ENCODE measurements at places on chromosomes 7 and 10.
A peak's percentile ranks its signal among the peaks of the same experiment; 100 is the strongest.

DNA sequence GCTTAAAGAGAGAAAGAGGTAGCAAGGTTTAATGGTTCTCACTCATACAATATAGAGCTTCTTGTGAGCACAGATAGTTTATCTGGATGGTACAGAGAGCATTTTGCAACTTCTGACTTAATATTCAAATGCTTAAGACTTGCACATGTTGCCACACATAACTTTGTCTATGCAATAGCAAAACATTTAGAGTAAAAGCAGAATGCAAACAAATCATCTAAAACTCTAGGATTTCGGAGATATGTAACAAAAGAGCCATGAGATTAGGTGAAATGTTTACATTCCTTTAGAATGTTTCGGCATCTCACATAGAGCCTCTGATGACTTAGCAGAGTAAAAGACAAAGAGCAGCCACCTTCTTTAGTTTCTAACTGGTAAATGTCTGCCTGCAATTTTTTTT, 717.1 kb upstream of the LRRN3 start:
- DNase-seq: no peak

- DNase-seq: no peak
These were observed 126.6 kb upstream of the GNAI1 start for GRCh38 chr7:80008039-80008438.

DNA sequence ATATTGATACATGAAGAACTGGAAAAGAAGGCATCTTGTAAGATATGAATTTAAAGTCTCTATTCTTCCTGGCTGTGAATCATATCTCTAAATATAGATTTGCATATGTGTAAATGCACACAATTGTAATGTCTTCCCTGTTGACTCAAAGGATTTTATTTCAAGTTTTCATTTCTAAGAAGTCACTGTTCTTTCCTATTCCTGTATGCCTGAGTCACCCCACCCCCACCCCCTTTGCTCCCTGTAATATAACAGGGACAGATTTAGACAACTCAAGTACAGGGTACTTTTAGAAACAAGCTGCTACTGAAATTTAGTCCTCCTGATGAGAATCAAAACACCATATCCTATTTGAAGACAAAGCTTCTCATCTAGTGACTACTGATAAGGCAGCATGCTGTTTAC, 43.0 kb upstream of the HECTD2 start:
- DNase-seq: no peak

DNA sequence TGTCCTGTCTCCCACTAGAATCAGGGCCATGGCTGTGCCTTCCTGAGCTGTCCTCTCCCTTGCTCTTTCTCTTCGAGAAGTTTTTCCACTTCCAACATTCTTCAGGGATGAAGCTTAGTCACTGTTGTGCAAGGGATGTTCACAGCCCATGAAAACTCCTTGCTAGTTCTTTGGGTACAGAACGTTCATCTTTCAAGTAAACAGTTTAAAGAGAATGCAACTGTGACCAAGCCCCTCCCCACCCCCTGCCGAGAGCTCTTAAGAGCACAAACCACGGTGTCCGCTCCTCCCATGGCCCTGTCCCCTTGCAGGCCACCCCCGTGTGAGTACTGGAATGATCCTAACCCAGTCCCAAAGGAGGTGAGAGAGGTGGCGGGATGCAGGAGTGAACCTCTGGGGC, 161.1 kb upstream of the RHEB start:
- no peak for DNase-seq

DNA sequence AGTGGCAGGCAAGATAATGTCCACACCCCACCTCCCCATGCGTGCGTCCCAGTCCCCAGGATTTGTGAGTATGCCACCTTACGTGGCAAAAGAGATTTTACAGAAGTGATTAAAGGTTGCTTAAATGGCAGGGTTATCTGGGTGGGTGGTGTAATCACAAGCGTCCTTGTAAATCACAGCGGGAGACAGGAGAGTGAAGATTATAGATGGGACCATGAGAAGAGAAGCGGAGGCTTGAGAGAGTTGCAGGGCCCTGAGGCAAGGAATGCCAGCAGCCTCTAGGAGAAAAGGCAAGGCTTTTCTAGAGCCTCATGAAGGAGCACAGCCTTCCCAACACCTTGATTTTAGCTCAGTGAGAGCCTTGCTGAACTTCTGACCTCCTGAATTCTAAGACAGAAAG, 10.2 kb downstream of the ZRANB1 start:
- no peak for DNase-seq

- no peak for DNase-seq
These were observed 548.8 kb upstream of the KCND2 start for GRCh38 chr7:119724041-119724792.

DNA sequence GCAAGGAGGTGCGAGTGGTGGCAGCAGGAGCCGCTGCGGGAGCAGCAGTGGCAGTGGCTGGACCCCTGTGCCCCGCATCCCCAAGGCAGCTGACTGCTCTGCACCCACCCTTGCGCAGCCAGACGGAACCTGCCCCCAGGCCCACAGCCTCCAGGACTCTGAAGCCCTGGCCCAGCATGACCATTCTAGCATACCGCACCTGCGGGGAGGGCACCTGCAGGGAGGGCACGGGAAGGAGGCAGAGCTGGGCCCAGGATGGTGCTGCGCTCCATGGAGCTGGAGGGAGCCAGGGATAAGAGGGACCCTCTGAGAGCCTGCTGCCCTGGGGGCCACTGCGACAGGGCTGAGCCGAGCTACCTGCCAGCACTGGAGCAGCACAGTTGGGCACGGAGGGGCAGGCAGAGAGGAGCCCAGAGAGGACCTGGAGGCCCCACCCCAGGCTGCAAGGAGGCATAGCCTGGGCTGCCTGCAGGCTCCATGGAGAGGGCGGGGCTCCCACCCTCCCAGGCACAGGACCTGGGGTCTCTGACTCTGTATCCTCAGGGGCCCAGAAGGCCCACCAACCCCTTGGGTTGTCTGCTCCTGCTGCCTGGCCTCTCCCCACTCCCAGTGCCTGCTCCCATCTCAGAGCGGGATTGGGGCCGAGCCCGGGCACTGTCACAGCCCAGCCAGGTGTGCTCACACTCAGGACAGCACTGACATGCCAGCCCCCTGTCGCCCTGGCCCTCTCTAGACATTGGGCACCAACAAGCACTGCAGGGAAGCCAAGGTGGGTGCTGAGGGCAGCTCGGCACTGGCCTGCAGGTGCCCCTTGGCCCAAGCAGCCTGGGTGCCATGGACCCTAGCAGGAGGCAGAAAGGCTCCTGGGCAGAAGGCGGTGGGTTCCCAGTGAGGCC, 87.6 kb downstream of the HTR7 start:
- no peak for DNase-seq

DNA sequence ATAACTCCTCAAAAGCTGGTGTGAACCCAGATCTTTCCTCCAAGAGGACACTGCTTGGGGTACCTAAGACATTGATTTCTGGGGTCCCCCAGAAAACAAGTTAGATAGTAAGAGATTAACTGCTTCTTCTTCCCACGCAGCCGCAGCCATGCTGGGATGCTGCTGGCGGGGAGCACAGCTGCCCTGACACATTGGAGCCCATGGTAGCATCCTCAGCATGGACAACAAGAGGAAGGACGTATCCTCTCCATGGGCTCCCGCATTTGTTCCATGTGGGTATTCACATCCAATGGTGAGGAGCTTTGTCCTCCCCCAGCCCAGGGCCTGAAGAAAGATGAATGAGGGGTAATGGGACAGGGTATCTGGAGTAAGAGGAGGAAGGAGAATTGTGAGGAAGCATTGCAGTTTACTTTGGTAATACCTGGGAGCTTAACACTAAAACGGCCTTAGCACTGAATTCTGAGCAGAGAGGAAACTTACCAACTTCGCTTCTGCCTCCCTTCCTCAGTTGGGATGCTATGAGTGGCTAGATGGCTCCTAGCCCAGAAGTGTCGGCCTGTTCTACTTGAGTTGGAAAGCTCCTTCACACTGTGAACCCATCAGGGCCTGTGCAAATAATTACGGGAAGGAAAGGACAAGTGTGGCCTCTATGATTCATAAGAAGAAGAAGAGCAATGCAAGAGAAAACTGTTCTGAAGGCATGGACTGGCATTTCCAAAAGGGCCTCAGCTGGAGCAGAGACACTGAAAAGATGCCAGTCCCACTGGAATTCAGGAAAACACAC, 43.9 kb downstream of the C10orf120 start:
- no peak for DNase-seq

GRCh38 chr7:102916426-102916825, 3.6 kb downstream of the LRRC17 start:
- no peak for DNase-seq

DNA sequence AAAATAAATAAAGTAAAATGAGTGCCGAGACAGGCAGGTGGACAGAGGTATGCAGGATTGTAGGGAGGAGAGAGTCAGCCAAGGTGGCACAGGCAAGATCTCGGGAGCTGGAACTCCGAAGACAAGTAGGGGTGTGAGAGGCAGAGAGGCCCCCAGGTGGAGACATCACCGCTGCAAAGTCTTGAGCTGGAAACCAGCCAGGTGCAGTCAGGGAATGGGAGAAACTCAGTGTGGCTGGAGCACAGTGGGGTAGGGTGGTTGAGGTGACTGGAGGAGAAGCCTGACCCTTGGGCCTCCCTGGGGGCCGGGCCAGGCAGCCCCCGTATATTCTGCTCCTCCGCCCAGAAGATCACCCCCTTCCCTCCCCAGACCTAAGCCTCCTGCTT, 4.2 kb downstream of the EPHB4 start:
- no peak for DNase-seq

- DNase-seq: no peak
These were observed 143.3 kb downstream of the KMT2E start for GRCh38 chr7:105157278-105157677.

- no peak for DNase-seq
These were observed 128.1 kb downstream of the ZNF438 start for GRCh38 chr10:30903397-30904138.

DNA sequence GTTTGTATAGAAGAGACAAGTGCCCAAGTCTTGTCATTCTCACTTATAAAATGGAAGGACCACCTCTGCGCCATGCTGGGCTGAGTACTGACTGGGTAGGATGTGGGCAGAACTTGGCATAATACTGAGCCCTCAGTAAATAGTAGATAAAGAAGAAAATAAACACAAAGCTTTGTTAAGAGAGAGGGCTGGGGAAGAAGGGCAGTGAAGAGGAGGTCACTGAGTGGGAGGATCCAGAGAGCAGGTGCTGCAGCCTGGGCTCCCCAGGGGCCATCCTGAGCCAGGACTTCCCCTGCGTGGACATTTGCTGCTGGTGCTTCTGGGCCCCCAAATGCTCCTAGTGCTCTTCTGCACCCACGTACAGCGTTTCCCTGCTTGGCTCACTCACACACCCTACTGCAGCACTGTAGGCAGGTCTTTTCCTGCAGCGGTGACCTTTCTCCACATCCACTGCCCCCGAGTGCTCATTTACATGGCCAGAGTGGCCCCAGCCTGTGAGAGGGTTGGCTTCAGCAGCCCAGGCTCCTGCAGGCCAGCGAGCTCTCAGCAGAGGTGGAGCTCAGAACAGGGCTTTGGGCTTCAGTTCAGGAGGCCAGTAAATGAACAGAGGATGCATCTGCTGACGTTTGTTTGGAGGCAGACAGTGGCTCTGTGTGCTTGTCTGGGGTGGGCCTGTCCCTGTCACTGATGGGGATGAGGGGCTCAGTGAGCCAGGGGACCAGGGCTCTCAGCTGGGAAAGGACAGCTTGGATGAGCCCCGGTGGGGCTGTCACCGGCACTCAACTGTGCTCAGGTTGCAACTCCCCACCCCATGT, 164.6 kb downstream of the ADARB2 start:
- no peak for DNase-seq

- DNase-seq: peak; percentile 36
These were observed 58.5 kb downstream of the ABCB4 start for GRCh38 chr7:87416682-87417587.

DNA sequence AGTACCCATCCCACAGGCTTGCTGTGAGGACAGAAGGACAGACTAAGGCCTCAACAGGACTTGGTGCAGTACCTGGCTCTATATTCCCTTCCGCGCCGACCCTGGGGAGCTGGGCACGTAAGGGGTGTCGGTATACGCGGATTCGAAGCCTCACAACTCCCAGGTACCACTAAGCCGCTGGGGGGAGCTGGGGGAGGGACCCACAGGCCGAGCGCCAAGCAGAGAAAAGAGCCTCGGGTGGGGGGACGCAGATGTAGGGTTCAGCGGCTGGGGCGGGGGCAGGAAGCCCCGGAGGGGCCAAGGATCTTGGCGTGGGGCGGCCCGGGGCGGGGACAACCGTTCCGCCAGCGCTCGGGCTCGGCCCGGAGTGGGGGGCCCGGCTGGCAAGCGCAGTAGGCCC, 126.4 kb upstream of the ZNF746 start:
- peak; percentile 44 for DNase-seq

GRCh38 chr7:42479816-42480633, 243.0 kb upstream of the GLI3 start:
- no peak for DNase-seq

GRCh38 chr7:157622000-157622399, 285.2 kb downstream of the DNAJB6 start:
- no peak for DNase-seq

GRCh38 chr7:130932088-130932487, 198.1 kb upstream of the KLF14 start:
- no peak for DNase-seq

GRCh38 chr10:122113945-122114747, 125.2 kb downstream of the TACC2 start:
- DNase-seq: no peak

DNA sequence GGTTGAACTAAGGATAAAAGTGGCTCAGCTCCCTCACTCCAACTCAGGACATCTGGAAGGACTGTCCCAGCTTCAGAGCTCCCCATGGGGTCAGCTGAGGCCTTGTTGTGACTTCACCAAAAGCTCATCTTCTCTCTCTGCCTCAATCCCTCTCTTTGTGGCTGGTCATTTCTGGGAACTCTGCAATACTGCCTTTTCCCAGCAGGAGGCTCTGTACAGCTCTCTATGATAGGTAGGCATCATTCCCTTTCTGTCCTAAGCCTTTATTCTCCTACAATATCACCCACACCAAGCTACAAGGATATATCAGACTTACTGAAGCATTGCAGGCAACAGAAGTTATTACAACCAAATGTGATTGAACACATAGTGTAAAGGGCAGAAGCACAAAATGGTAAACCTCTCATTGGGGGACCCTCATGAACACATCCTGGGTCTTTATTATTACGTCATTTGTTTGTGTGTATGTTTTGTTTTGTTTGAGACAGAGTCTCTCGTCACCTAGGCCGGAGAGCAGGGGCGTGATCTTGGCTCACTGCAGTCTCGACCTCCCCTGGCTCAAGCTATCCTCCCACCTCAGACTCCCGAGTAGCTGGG, 36.7 kb upstream of the PRPS1L1 start:
- no peak for DNase-seq

- DNase-seq: no peak
These were observed 56.0 kb upstream of the SDK1 start for GRCh38 chr7:3245077-3245476.

DNA sequence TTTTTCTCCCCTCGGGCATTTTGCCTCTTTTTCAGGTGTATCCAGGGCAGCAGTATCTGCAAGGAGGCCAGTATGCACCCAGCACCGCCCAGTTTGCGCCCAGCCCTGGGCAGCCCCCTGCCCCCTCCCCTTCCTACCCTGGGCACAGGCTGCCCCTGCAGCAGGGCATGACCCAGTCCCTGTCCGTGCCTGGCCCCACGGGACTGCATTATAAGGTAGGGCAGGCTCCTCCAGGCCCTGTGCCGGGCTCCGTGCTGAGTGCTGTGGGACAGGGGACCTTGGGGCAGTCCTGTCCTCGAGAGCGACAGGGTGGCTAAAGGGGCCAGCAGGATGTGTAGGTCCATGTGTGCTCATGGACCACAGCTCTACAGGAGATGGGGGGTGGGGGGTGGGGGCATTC, 10.6 kb downstream of the ZMIZ2 start:
- no peak for DNase-seq

Data from activated naive CD4-positive, alpha-beta T cell (primary cell).